A549 (cell line): ENCODE measurements at places on chromosomes 3 and 15. TPM values are rescaled to one million over a fixed set of nuclear protein-coding genes. Genes with fewer than 3 reads are reported as not detected.

DNA sequence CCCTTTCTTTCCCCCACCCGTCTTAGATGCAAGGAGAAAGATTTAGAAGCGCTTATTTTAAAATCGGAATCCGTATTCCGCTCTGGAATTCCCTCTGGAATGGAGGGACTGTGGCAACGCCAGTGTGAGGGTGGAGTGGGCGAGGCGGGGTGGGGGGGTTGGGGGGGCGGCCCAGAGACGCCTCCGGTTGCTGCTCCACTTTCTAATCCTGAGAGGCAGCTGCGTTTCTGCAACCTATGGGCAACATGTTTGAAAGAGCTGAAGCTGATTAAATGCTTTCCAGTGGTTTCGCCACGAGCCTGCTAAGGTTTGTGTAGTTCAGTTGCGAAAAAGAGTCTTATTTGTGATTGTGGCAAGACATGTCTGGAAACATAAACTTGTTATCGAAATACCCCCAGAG, at the start of gene CCK:
Gene CCK (minus strand): TSS at position 101 of the 400 bp plus-strand sequence. CDS start 2,555 bp downstream, outside the sequence.
- DNase-seq, result no peak

DNA sequence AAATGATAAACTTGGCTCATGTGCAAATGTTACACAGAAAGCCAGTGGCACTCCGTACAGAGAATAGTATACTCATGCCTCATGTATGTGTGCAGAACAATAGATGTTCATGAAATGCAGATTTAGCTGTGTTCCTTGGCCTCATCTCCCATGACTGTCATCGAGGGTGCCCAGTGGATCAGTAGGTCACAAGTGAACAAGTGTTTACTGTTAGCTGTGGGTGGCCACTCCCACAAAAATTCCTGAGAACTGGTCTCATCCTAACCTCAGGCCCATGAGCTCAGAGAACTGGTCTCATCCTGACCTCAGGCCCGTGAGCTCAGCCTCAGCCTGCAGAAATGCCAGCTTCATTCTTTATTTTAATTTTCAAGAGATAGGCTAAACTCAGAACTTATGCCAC, 124.1 kb downstream of the GADL1 start:
- DNase-seq, result peak; percentile 37

GRCh38 chr3:5138214-5138981, 16.3 kb downstream of the ARL8B start:
- DNase-seq, result no peak

- DNase-seq, result no peak
Observed at GRCh38 chr15:63114465-63114864, 7.2 kb upstream of the LACTB start.

- no peak for DNase-seq
Observed at GRCh38 chr3:143830063-143830462, 18.2 kb downstream of the SLC9A9 start.

DNA sequence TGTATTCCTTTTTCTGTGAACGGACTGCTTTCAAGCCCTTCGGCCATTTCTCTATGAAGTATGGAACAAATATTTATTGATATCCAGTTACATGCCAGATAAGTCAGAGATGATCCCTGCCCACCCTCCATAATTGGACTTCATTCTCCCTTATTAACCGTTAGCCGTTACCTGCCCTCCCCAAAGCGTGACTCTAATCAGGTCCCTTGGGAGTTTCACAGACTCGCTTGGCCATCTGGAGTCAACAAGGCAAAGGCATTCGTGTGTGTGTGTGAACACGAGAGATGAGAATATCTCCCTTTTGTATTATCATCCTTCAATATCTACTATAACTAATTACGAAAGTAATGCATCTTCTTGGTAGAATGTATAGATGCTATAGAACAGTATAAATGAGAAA, 314.5 kb downstream of the TLE3 start:
- DNase-seq, result no peak

DNA sequence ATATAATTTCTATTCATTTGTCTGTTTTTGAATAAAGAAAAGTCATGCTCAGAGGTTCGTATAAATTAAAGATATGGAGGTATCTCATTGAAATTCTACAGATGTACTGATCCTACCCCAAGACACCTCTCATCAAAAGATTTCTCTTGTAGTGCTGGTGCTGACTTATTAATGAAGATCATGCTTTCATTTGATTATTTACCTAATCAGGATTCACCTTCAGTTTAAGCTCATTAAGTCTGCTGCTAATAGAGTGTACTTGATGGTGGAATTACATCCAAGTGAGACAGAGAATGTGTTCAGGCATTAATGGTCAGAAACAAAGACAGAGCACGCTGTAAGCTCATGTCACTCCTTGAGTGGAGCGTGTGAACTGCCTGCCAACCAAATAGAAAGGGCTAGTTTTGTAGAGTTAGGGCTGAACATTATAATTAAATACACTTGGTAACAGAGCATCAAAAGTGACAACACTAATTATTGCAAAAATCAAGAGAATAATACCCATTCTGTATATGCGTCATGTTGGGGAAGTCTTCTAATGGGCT, 45.5 kb downstream of the KBTBD12 start:
- no peak for DNase-seq

CHAC1 gene
- 3.8 to 4.9 TPM (median 4.5 TPM) in 3 replicates for polyA plus RNA-seq

APH1B gene
- polyA plus RNA-seq, result 14.0 to 19.8 TPM (median 16.4 TPM) in 3 replicates

CLRN1 gene
- not detected in 3 replicates for polyA plus RNA-seq

SLC6A1 gene
- polyA plus RNA-seq, result not detected in 3 replicates
